ENCODE measurements at places on chromosomes 13 and 19.

DNA sequence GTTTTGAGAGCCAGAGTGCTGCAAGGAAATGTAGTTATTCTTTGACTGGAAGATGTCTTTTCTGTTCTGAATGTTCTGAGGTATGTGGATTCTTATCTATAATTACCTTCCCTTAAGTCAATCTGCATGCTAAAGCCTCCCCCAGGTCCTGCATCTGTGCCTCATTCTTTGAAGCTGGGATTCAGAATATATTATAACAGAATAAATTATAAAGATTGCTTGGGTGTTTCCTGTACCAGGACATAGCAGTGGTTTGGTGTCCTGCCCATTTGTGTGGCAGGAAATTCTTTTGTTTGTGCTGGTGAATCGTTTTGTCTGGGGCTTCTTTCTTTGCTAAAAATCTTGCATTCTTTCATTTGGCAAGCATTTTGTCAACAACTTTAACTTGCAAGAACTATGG lies 60.2 kb downstream of the ITGBL1 start:
- DNase-seq = no peak

- peak; percentile 69 for DNase-seq
These were observed 13.5 kb upstream of the TPM4 start for GRCh38 chr19:16062789-16063188.

DNA sequence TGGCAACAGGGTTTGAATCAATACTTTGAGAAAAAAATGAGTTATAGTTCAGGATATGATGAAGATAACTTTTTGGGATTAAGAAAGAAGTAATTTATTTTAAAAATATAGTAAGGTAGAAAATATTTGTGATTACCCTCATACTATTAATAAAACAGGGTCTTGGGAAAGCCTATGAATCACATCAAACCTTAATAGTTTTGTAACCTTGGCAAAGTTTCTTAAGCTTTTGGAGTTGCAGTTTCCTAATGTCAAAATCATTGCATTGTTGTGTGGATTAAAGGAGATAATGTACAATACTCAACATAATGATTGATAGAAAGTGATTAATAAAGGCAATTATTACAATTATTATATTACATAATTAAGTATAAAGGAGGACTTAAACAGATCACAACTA lies 149.0 kb downstream of the LMO7 start:
- DNase-seq = no peak

DNA sequence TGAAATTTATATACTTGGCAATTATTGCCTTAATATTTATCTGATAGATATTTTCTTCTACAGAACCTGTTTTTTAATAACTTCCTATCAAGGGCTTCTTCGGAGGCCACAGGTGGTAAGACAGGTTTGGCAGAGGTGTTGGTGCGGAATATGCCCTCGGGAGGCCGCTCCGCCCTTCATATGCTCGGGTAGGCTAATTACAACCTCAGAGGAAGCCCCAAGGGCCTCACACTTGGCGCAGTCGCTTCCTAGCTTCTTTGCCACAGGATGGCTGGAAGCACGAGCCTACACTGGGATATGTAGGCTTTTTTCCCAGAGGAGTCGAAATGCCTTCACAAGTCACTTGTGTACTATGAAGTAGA lies 68.8 kb downstream of the LMO7 start:
- DNase-seq = no peak

DNA sequence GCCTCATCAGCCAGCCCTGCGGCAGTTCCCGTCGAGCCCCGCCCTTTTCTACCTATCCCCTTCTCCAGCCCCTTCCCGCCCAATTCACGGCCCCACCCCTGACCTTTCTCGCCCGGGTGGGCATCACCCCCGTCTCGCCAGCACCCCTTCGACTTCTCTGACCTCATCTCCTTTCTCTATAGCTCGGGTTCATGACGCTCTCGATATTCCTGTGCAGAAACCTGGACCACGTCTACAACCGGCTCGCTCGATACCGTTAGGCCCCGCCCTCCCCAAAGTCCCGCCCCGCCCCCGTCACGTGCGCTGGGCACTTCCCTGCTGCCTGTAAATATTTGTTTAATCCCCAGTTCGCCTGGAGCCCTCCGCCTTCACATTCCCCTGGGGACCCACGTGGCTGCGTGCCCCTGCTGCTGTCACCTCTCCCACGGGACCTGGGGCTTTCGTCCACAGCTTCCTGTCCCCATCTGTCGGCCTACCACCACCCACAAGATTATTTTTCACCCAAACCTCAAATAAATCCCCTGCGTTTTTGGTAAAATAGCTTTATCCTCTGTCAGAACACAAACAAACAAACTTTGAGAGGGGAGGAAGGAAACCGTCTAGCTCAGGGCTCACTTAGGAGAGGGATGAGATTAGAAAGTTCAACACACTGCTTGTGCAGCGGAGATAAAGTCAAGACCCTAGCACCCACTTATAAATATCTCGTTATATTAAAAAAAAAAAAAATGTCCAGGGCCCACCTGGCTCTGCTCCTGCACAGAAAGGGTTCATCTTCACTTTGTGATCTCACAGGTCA lies 5.1 kb downstream of the CD37 start:
- no peak for DNase-seq

DNA sequence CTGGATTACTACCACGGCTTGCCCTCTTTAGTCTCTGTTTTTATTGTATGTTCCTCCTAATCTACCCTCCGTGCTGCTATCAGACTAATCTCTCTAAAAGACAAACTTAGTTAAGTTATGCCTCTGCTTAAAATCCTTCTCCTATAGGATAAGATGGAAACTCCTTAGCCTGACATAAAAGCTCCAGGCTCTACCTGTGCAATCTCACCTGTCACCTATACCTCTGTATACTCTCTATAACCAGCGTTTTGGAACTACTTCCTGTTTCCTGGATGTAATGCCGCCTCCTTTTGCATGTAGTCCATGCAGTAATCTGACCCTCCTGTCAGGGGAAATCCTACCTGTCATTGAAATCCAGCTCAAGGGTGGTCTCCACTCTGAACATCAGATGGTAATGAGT lies 41.2 kb downstream of the OLFM4 start:
- DNase-seq = no peak

DNA sequence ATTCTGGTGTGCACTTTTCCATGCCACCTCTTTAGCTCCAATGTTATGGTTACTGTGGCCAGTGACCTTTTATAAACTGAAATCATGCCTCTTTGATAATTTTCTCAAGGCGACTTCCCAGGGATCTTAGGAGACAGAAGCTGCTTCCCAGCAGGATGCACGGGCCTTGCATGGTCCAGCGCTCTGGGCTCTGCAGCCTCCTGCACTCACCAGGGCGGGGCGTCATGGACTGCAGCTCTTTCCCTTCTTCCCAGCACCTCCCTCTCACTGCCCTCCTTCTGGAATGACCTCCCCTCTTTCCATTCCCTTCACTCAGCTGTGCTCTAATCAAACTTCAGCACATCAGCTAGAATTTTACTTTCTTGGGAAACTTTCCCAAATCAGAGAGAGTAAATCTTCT lies 318.3 kb downstream of the IRS2 start:
- DNase-seq = no peak

- no peak for DNase-seq
These were observed 401.2 kb downstream of the IRS2 start for GRCh38 chr13:109385242-109385560.

DNA sequence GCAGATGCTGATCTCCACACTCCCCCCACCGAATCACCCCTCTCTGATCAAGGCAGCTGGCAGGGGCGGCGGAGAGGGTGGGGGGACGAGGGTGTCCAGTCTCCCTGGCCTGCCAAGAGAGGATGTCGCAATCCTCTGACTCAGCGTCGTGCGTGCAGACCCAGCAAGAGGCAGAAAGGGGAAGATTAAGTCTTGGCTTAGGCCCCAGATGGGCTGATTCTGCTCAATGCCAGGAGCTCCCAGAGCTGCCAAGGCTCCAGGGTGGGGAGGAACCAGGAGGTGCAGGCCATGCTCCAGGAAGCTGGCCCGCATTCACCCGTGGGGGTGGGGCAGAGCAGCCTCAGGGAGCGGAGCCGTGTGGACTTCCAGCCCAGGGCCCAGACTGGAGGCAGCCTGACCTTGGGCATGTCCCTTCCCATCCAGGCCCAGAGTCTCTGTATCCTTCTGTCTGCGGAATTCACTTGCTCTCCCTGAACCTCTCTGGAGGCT lies 6.6 kb upstream of the BCL3 start:
- no peak for DNase-seq

GRCh38 chr13:60165391-60166099 lies 1.8 kb upstream of the DIAPH3 start:
- no peak for DNase-seq

DNA sequence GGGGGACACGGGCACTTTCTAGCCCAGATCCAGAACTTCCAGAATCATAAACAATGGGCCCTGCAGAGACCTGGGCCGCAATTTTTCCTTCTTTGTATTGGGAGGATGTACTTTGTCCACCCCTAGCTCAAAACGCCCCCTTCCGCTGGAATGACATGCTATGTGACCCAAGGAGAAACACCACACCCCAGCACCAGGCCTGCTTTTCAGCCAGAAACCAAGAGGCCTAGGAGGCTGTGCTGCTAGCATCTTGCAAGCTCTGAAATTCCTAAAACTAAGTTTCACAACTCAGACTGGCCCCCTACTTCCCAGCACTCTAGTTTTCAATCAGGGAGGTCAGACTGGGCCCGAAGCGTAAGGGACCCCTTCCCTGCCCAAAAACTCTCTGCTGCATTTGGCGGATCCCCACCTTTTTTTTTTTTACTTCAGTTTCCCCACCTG lies 538 bp downstream of the LSM4 start:
- DNase-seq = no peak

- no peak for DNase-seq
These were observed 189.1 kb downstream of the GGACT start for GRCh38 chr13:100399455-100399854.

DNA sequence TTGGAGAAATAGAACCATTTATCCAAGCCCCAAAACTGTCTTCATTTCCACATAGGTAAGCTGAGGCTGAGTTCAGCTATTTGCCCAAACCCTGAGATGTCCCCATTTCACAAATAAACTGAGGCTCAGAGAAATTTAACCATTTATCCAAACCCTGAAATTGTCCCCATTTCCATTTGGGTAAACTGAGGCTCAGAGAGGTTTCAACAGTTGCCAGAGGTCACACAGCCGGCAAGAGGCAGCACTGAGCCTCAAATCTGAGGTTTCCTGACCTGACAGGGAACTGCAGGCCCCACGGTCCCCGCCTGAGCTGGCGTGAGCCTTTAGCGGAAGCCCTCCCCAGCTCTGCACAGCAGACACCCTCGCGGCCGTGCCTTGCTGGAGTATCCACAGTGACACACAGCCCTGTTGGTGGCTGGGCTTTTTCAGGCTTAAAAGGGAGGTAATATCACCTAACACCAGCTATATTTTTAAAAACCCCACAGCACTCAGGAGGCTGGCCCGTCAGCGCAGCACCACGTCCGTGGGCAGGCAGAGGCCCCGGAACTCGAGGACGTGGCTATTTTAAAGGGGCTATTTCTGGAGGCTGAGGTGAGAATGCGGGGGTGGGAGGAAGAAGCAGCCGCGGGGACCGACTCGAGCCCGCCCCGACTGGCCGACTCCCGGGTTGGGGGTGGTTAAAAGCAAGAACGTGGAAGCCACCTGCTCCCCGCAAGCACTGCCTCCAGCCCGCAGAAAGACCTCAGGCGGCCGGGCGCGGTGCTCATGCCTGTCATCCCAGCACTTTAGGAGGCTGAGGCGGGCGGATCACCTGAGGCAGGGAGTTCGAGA lies 18.5 kb downstream of the PTPRS start:
- no peak for DNase-seq

DNA sequence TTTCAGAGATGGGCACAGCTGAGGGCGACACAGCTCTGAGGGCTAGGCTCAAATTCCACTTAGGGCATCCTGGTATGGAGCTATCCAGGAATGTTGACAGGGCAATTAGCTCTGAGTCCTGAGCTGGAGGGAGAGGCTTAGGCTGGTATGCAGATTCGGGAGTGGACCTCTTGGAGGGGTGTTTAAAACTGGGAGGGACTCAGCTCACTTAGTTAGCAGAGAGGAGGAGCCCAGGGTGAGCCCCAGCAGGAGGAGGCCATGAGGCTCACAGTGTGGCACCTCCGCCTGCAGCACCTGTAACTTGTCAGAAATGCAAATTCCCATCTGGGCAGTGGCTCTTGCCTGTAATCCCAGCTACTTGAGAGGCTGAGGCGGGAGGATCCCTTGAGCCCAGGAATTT lies 10.2 kb upstream of the NOP53 start:
- DNase-seq = no peak

GRCh38 chr19:49553451-49554271 lies 25.9 kb downstream of the RCN3 start:
- no peak for DNase-seq

- DNase-seq = no peak
These were observed 7.1 kb downstream of the SMAD9 start for GRCh38 chr13:36912973-36913372.

GRCh38 chr19:55700813-55701212 lies 25.8 kb downstream of the EPN1 start:
- no peak for DNase-seq

GRCh38 chr13:68046903-68047302 lies 816.8 kb upstream of the PCDH9 start:
- no peak for DNase-seq

GRCh38 chr13:98761986-98762616 lies 9.6 kb upstream of the SLC15A1 start:
- DNase-seq = no peak

GRCh38 chr13:66830940-66831716 lies 399.0 kb downstream of the PCDH9 start:
- no peak for DNase-seq

- DNase-seq = peak; percentile 34
These were observed 8.6 kb downstream of the ISOC2 start for GRCh38 chr19:55452749-55453346.

DNA sequence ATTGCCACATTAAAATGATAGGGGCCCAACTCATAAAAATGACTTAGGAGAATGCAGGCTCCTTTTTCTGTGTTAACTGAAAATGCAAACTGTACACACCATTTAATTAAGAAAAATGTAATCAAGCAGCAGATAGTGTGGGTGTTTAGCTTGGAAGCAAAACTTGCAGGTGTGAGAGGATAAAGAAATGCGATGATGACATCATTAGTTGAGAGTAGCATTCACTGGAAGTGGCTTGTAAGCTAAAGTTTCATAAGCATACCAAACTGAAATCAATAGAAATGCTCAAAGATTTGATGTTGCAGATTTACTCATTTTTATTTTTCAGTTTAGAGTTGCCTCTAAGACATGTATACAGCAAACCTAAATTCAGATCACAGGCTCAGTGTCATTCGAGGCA lies 86.6 kb downstream of the PRR20E start:
- DNase-seq = no peak

- no peak for DNase-seq
These were observed 1.3 kb downstream of the ADPRHL1 start for GRCh38 chr13:113451951-113452421.

All from T-cell (primary cell).